Activated effector memory CD4-positive, alpha-beta T cell treated with anti-CD3 and anti-CD28 coated beads, Interleukin-2, amount 50 U/mL, for 16 hours (primary cell): ENCODE measurements at places on chromosomes 5 and 9.

DNA sequence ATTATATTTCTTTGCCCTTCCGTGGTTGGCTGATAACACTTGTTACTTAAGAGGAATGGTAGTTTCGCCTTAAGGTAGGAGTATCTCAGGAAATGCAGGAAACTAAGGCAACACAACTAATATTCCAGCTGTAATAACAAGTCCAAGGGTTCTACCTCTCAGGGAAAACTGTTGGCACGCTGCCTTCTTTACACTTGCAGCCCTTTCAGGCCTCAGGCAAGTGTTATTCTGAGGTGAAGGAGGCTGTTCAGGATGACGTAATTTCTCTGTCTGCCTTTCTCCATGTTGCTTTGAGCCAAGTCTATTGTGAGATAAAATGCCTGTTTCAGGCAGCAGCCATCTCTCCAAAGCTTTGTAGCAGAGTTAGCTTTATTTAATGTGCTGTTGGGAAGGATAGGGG lies 38.0 kb downstream of the VCAN start:
- no peak for DNase-seq

GRCh38 chr9:116435706-116436105 lies 251.4 kb upstream of the TRIM32 start:
- DNase-seq: no peak

DNA sequence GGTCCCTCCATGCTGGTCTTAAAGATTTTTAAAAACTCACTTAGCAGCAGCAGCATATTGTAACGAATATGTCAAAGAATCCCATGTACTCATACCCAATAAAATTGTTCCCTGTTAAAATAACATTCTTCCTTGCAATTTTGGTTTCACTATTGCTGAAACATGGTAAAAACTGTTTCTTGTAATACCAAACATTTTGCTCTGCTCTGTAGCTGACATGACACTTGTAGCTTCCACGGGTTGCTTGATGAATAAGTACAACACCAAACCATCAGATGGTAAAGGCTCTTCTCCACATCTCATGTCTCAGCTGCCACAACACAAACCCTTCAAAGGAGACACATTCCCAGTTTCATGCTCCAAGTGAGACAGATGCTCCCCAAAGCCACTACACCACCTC lies 180.7 kb upstream of the PTGER4 start:
- no peak for DNase-seq

- DNase-seq: no peak
Measured at GRCh38 chr5:152177626-152178349, 227.3 kb downstream of the NMUR2 start.

- no peak for DNase-seq
Measured at GRCh38 chr5:73899055-73899454, 273.1 kb downstream of the ARHGEF28 start.

- no peak for DNase-seq
Measured at GRCh38 chr5:71969460-71969859, 137.8 kb upstream of the MAP1B start.

- DNase-seq: no peak
Measured at GRCh38 chr9:77463151-77463550, 185.0 kb downstream of the GNA14 start.

- no peak for DNase-seq
Measured at GRCh38 chr5:101989659-101990058, 306.4 kb downstream of the SLCO4C1 start.

GRCh38 chr9:21336457-21336856 lies 1.3 kb upstream of the KLHL9 start:
- no peak for DNase-seq
